ENCODE measurements at places on chromosomes 1 and 21.

DNA sequence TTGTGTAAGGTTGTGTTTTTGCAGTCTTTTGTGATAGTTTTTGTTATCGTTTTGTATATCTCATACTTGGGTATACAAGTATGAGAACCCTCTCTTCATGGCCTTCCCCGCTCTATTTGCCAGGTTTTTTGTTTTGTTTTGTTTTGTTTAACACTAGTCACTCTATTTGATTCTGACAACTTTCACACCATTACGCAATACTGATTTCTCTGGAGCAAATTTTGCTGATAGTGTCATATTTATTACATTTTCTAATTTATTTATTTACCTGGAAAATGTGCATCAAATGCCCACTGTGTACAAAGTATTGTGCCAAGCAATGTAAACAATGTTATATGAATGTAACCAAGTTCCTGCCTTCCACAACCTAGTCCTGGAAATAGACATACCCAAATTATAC is 90.1 kb downstream of the LRRC40 start:
- DNase-seq: no peak

DNA sequence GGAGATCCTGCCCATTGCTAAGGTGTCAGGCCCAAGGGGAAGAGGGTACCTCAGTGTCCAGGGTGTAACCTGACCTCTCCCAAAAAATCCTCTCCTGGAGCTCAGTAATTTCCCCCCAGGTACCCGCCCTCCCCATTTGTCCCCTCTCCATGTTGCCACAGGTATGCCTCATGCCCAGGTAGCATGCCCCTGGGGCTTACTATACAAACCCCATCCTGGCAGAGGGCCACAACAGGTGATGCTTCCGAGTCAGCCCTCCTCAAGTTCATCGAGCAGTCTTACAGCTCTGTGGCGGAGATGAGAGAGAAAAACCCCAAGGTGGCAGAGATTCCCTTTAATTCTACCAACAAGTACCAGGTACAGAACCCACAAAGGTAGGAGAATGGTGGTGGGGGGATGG is 15.7 kb downstream of the ATP1A4 start:
- DNase-seq: no peak

DNA sequence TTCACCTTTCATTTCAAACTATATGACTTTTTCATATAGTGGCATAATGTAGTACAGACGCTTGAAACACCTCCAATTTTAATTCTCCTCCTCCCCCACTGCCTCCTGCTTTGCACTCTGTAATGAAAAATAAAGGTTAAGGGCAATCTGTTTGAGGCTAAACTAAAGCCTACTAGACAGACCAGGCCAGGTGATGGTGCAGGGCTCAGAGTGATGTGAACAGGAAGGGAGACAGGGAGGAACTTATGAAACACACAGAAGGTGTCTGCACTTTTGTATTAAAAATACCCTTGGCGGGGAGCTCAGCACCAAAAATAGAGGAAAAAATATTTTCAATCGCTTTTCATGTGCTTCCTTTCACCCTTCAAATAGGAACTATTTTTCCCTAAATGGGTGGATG is 415.4 kb downstream of the LMO4 start:
- no peak for DNase-seq

DNA sequence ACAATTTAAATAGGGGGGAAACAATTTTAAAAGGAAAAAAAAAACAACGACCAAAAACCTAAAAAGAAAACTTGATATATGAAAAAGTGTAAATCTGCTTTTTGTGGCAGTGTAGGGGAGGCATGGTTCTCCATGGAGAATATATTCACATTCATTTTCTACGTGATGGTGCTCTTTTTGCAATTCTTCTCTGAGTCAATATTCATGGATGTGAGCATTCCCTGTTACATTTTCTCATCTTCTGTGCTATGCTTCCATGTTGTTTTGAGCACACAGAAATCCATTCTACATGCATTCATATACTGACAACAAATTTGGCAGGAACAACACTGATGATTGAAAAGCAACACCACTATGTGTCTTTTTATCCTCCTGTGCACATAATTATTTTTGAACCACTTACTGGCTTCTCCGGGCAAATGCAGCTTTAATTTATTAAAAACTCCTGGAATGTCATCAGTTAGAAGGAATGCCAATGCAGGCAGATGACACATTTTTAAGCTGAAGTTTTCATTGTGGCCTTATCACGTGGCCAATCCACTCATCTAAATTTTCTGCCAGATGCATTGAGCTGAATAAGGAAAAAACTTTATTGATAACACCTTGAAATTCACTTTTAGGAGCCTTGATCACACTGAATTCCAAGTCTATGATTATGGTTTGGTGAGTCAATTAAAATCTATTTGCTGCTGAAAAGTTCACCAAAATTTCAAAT is 590.6 kb downstream of the NUF2 start:
- DNase-seq: no peak

- DNase-seq: no peak
These were observed 18.1 kb downstream of the PDC start for GRCh38 chr1:186442651-186443375.

GRCh38 chr1:118563981-118564951 is 379.2 kb upstream of the SPAG17 start:
- DNase-seq: no peak

DNA sequence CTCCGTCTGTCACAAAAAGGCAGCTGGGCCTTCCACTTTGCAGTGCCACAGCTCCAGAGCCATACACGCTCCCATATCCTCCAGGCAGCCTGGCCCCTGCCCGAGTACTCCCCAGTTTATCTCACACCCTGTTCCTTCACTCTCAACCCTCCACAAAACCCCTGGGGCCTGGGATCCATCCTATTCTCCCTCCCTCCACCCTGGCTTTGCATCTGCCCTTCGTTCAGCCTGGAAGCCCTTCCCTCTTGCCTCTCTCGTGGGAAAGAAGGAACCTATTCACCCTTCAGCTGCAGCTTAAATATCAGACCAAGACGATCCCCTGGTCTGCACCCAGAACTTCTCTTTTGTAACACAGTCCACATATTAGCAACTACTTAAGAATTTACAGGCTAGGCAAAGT is 56.7 kb downstream of the CAMK2N1 start:
- no peak for DNase-seq

- DNase-seq: no peak
These were observed 7.4 kb downstream of the ETS2 start for GRCh38 chr21:38813143-38813542.

DNA sequence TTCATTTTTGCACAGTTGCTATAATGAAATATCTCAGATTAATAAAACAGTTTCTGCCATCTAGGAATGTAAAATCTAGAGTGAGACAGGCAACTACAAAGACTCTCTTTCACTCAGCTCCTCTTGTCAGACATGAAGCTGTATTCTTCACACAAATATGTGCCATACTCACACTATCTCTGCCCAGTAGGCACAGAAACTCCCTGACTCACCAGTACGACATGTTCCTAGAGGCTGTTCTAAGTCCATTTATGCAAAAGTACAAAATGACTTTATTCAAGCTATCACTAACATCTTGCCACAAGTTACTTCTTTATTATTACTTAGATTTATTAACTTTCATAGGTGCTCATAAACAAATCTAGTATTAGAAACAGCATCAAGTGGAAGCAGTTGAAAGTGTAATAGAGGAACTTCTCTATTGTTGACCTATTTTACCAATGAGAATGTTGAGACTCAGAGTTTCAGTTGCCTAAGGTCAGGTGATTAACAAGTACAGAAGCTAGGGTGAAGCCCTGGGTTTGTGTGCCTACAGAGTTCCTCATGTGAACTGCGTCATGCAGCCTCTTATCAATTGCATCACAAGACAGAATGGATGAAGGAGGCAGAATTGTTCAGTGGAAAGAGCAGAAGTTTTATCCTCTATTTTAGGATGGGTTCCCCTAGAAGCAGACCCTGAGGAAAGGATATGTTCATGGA is 98.9 kb downstream of the RGS2 start:
- DNase-seq: no peak

GRCh38 chr1:60415696-60416095 is 342.1 kb upstream of the C1orf87 start:
- DNase-seq: no peak

- no peak for DNase-seq
These were observed 735 bp upstream of the HES3 start for GRCh38 chr1:6243053-6243834.

- no peak for DNase-seq
These were observed 24.7 kb upstream of the ARHGEF10L start for GRCh38 chr1:17514776-17515175.

- DNase-seq: no peak
These were observed 3.4 kb upstream of the TEX35 start for GRCh38 chr1:178509414-178510007.

DNA sequence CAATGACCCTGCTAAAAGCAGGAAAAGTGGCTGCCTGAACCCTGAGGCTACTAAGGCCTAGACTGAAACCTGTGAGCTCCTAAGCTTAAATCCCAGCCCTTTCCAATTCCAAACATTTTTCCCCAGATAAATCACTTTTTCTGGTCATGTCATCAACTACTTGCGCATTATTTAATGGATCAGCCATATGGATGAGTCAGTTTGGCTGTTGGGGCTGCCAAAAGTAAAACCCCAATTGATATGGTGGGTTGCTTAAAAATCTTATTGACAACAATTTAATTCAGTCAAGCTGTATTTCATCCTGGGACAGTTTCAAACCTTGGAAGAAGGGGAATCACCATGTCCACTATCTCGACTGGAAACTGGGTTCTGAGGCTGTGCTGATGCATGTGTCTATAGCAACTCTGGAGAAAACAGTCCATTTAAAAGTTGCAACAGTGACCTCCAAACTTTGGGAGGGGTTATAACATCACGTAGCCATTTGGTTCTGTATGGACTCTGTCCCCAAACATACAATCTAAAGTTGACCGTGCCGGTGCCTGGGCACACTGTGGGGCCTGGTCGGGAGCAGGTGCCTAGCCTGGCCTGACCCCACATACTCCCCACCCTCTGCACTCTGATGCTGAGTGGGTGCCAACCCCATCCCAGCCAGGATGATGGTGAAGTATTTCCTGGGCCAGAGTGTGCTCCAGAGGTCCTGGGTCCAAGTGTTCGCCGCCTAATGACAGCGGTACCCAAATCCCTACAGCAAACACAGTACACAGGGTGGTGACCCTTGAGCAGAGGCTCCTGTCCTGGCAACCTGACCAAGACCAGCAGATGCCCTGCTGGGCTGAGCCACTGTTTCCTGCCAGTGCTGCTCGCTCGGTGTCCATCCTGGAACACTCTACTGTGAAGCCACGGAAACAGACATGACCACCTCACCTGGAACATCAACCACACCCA is 46.5 kb upstream of the LRRC52 start:
- DNase-seq: no peak

DNA sequence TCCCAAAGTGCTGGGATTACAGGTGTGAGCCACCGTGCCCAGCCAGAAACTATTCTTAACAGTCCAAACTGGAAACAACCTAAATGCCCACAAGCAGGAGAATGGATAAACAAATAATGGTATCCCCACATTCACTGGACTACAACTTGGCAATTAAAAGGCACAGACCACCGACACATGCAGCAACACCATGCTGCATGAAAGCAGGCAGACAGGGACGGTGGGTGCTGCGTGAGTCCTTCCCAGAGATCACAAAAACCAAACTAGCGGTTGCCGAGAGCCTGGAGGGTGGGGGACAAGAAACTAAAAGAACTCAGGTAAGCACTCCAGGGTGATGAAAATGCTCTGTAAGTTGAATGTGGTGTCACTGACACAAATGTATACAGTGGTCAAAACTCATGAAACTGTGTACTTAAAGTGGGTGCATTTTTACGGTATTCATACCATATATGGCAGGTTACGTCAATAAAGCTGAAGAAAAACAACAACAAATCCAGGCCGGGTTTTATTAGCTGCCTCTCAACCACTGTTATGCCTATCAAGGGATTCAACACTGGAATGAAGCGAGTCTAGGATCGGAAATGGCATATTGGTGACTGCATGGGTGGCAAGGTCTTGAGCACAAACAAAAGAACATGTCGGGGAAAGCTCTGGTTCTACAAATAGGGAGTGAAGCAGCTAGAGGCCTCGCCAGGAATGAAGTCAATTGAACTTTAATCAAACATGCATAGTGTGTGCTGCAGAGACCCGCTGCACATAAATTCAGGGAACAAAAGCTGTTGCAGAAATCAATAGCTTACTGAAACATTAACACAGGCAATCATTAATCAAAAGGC is 52.4 kb downstream of the SLC45A1 start:
- DNase-seq: no peak

- no peak for DNase-seq
These were observed 168.2 kb downstream of the RASAL2 start for GRCh38 chr1:178262120-178262500.

- no peak for DNase-seq
These were observed 30.6 kb upstream of the COL6A1 start for GRCh38 chr21:45950740-45951515.

DNA sequence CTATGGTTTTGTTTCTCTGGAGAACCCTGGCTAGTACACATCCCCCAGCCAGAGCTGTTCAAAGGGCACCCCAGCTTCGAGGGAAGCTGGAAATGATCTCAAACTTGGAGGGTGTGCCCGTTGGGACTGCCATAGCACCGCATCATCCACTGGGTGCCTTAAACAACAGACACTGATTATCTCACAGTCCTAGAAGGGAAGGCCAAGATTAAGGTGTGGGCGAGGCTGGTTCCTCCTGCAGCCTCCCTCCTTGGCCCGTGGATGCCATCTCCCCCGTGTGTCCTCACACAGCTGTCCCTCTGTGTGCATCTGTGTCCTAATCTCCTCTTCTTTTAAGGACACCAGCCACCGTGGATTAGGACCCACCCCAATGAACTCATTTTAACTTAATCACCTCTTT is 4.2 kb upstream of the IBA57 start:
- DNase-seq: no peak

- no peak for DNase-seq
These were observed 31.1 kb downstream of the DLGAP3 start for GRCh38 chr1:34898330-34898761.

- DNase-seq: no peak
These were observed 2.2 kb upstream of the SPRR1B start for GRCh38 chr1:153028766-153029165.

DNA sequence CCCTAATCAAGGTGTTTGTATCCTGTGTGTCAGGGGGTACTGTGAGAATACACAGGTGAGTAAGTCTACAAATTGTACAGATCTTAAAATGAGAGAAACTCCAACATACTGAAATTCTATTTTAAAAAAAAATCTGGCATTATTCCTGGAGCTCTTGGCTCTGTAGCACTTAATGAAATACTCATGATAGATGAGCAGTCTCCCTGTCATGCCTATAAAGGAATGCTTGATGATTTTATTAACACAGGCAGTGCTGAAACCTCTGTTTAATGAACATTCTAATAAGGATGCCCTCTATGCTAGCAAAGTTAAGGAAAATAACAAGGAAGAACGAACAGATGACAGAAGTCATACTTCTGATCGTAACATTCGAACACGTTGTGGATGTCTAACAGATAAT is 233.9 kb upstream of the NEGR1 start:
- no peak for DNase-seq

GRCh38 chr1:180003026-180003695 is 48.6 kb downstream of the CEP350 start:
- no peak for DNase-seq
